ENCODE measurements at places on chromosomes 11 and 22.

DNA sequence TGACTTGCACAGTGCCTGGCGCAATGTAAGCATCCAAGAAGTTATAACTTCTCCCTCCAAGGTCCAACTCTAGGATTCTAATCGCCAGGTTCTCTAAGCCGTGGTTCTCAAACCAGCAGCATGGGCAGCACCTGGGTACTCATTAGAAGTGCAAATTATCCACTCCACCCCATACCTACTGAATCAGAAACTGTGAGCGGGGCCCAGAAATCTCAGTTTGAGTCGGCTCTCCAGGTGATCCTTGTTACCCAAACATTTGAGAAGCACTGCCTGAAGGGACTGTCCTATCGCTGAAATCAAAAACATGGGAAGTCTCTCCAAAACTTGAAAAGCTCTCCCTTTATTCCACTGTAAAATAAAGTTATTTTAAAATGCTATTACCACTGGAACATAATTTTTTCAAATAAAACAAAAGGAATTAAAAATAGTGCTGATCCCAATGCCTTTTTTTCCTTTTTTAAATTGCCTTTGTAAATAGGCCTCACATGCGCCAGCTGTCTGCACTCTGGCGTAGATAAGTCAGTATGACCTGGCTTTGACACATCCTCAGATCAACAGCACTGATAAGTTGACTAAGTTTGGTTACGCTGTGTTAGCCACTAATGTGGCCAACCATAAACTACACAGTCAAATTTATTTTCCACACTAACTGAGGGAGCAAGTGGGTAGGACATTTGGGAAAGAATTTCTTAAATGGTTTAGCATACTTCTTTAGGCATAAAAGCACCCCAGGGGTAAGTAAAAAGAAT lies 8.4 kb upstream of the CTR9 start:
- no peak for DNase-seq

DNA sequence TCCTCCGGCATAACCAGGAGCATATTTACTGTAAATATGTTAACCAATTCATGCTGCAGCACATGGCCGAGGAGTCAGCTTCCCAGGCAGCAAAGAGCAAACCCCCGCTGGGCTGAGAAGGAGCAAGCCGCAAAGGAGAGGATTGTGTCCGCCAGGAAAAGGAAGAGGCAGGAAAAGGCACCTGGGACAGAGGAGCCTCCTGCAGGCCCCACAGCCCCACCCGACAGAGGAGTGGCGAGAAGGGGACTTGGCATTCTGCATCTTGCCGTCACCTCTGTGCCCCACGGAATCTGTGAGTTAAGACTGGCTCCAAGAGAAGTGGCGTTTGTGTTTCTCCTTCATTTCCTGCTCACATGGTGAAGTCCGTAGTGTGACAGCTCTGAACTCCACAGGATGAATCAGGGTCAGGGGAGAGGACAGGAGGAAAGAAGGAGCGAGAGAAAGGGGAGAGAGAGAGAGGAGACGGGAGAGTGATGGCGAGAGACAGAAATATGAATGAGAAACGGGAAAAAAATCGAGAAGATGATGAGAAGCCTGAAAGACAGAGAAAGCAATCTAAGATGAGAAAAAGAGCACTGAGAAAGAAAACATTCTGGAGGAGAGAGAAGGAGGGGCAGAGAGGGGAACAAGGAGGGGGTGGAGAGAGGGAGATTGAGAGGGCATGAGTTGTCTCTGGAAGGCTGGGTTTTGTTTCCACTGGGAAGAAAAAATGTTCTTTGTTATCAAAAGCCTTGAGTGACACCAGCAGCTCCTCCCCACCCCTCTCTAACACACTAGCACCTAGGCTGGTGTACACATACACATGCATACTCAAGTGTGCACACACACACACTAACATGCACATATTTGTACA lies 489.6 kb downstream of the MN1 start:
- no peak for DNase-seq

GRCh38 chr11:78156127-78156844 lies 16.9 kb upstream of the ALG8 start:
- DNase-seq: no peak

DNA sequence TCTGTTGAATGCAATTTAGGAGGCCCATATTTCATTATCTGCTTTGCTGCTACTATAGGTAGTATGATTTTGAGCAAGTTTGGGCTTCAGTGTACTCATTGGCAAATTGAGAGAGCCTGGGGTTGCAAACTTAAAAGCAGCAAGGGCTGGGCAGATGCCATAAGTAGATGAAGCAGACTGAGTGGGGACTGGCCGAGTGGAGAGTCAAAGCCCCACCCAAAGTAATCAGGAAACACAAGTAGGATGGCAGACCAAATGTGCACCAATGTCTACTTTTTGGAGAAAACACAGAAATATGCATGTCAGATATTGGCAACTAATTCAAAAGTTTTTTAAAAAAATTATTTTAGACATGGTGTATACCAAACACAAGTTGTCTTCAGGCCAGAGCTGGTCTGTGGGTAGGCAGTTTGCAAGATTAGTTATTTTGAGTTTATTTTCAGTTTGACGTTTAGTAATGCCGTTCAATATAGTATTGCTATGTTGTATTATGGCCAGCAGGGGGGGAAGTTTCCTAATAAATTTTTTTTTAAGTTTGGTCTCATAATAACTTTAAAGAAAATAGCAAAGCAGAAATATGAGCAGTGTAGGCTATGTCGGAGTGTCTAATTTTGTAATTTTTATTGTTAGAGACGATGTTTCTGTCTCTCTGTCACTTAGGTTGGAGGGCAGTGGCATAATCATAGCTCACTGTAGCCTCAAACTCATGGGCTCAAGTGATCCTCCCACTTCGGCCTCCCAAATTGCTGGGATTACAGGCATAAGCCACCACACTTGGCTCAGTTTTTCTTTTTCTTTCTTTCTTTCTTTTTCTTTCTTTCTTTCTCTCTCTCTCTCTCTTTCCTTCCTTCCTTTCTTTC lies 105.1 kb downstream of the HIPK3 start:
- no peak for DNase-seq
